SW480 (cell line): ENCODE measurements at places on chromosomes 11 and 22.

- peak; percentile 34 for DNase-seq
These were observed 48.3 kb upstream of the BIRC3 start for GRCh38 chr11:102268985-102269470.

DNA sequence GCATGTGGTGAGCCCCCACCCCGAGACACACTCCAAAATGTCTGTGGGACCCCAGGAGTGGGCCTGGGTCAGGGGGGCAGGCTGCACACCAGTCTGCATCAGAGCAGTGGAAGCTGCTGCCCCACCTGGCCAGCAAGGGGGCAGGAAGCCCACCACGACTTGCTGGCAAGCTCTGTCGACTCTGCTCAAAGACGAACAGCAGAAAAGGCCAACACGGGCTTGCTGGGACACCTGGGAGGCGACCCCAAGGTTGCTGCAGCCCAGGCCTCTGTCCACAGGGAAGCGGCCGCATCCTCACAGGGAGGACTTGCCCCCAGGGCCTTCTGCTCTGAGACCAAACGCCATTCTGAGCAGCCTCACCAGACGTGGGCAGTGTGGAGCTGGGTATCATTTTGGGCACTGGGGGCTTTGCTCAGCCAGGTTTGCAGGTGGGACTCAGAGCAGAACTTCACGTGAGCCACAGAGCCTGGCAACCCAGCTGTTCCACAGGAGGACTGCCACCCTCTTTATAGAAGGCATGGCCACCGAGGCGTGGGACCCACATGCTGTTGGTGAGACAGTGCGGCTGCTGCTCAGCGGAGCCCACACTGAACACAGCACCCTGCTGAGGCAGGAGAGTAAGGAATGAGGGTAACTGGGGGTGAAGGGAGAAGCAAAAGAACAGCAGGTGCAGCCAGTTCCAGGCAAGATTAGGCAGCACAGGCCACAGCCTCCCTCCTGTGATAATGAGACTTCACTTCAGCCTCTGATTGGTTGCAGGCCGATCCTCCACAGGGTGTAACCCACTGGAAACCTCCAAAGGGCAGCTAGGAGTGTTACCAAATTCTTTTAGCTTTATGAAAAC, 11.0 kb downstream of the IL17REL start:
- DNase-seq: no peak

DNA sequence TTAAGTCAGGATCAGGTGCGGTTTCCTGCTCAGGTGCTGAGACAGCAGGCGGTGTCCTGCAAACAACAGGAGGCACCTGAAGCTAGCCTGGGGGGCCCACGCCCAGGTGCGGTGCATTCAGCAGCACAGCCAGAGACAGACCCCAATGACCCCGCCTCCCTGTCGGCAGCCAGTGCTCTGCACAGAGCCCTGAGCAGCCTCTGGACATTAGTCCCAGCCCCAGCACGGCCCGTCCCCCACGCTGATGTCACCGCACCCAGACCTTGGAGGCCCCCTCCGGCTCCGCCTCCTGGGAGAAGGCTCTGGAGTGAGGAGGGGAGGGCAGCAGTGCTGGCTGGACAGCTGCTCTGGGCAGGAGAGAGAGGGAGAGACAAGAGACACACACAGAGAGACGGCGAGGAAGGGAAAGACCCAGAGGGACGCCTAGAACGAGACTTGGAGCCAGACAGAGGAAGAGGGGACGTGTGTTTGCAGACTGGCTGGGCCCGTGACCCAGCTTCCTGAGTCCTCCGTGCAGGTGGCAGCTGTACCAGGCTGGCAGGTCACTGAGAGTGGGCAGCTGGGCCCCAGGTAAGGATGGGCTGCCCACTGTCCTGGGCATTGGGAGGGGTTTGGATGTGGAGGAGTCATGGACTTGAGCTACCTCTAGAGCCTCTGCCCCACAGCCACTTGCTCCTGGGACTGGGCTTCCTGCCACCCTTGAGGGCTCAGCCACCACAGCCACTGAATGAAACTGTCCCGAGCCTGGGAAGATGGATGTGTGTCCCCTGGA, at the start of gene MYO7A:
MYO7A (plus strand) TSS at position 327 of the 772 bp plus-strand sequence. CDS start 2,389 bp downstream, outside the sequence.
- no peak for DNase-seq

GRCh38 chr11:75815345-75816168, 547 bp downstream of the UVRAG start:
- peak; percentile 53 for DNase-seq

GRCh38 chr11:64711138-64711955, 11.7 kb downstream of the NRXN2 start:
- no peak for DNase-seq
